Vagina (tissue), 2 donors: ENCODE measurements at places on chromosomes 5 and 9.
A peak's percentile ranks its signal among the peaks of the same experiment; 100 is the strongest.

DNA sequence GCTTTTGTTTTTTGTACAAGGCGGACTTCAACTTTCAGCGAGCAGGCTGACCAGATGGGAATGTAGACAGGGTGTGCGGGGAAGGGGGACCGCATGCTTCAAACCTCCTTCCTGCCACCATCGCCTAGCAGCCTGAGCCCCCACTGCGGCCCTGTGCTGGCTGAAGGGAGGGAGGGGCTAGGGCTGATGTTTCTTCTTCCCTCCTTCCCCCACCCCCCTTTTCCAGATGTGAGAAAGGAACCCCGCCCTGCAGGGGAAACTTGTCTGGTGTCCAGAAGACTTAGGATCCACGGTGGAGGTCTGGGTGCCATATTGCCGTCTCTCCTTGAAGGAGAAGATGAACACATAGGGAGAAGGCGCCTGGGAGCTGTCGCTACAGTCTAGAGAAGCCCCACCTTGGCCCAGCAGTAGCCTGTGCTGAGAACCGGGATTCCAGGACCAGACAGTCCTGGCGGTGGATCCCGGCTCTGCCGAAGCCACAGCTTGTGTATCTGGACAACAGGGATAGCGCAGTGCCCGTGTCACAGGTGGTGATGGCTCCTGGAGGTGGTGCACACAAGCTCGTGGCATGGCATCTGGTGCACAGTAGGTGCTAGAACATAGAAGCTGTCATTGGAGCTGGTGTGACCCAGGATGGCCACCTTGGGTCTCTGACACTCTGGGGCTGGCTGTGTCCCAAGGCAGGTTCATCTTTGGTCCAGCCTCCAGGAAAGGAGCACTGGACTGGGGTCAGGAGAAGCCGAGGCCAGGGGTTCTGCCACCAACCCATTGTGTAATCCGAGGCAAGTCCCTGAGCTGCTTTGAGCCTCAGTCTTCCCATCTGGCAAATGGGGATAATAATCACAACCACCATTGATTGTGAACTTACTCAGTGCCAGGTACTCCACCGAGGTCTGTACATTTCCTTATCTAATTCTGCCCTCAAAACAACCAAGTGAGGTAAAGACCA, 205.6 kb downstream of the C9orf50 start:
- no peak for DNase-seq

DNA sequence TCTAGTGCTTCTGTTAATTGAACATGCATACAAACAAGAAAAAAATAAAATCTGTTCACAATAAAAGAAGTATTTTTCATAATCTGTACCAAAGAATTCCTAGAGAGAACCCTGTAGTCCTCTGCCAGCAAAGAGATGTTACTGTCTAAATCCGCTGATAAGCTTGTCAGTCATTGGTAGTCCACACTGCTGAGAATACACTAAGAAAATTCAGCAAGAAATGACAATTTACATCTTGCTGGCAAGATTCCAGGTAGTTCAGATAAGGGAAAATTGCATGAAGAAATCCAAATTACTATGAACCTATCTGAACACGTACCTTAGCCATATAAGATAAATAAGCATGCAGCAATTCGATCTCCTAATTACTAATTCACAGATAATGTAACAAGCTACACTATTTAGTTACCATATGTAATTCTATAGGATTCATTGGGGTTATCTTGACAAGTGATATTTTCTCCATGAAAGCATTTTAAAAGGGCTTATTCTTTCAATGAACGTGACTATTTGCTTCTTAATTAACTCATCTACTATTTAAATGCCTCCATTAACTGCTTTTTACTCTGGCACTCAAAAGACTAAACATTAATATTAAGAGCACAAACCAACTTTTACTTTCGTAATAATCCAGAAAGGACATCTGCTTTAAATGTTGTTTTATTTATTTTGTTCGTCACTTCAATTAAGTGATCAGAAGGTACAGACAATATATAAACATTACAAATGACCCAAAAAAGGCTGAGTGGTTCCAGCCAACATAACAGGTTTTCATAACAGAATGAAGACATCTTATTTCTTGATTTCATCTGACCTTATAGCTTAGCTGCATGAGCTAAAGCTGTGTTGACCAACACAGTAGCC, 9.7 kb downstream of the MPDZ start:
- no peak for DNase-seq

DNA sequence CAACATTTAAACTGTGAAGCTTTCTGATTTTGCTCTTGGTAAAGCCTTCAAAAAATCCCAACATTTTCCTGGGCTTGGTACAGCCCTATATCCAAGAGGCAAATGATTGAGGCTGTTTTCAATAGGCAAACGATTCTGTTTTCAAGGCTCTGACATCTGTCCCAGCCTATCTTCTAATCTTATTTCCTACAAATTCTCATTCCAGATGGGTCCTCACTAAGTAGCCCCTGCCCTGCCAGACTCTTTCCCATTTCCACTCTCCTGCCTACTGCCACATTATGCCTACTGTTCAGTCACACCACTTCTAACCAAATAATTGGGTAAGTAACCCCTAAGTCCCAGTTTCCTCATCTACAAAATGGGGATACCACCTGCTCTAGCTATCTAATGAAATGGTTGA, 3.5 kb downstream of the GBA2 start:
- no peak for DNase-seq

DNA sequence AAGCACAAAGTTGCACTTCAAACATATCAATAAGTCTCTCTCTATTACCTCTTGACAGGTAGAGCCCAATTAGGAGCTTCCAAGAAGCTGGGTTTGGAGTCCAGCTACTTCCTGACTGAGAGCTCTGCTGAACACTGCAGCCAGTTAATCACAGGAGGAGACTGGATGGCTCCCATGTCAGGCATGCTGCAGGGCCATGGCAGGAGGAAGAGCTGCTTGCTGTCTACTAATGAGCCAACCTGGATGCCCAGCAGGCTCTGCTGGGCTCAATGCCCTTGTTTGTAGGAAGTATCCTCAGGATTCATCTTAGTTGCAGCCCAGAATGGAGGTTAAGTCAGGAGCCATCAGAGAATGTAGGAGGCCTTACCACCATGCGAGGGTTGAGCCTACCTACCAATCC, 91.9 kb downstream of the TMEM215 start:
- no peak for DNase-seq

DNA sequence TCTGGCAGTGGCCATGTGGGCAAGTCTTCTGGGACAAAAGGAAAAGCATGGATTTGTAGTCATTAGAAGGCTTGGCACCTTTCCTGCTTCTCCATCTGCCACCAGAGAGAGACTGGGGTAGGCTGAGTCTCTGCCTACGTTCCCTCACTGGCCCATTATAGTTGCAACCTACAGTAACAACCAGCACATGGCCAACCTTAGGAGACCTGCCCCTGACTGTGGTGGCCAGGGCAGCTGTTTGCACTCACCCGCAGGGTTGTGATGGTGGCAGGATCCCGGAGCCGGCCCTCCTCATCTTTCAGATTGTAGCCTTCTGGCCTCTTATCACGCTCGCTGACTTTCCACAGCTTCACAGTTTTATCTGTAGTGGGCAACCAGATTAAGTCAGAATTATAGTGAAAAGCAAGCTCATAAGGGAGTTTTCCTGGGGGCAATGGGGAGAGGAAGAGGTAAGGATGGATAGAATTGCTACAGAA, 174.9 kb upstream of the GPR151 start:
- no peak for DNase-seq

DNA sequence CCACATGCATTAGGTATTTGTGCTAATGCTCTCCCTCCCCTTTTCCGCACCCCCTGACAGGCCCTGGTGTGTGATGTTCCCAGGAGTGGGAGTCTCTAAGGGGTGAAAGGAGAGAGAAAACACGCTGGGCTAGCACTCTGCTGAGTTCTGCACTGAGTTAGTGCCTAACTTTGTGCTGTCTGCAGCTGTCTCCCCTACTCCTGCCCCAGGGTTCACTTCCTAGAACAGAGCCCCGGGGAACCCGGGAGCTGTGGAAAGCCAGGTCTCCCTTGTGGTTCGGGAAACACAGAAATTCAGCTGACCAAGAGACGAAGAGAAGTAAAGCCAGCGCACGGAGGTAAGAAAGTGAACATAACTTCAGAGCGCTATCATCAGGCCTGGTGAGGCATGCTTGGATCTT, 20.7 kb upstream of the ANKRD18A start:
- no peak for DNase-seq

DNA sequence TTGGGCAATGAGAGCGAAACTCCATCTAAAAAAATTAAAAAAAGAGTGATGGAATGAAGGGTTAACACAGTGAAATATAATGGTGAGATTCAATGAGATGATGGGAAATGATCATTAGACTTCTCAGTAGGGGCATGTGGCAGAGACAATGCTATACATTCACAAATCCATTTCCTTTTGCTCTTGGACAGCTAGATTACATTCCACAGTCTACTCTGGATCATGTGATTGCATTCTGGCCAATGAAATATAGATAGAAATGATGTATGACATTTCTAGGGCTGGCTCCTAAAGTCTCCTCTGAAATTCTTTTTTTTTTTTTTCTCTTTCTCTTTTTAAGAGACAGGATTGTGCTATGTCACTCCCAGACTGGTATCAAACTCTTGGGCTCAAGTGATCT, 3.8 kb upstream of the GALT start:
- DNase-seq, result no peak

- no peak for DNase-seq
These were observed 665.5 kb upstream of the ZNF608 start for GRCh38 chr5:125411744-125412560.

GRCh38 chr5:672329-673160, 20.6 kb downstream of the TPPP start:
- no peak for DNase-seq

DNA sequence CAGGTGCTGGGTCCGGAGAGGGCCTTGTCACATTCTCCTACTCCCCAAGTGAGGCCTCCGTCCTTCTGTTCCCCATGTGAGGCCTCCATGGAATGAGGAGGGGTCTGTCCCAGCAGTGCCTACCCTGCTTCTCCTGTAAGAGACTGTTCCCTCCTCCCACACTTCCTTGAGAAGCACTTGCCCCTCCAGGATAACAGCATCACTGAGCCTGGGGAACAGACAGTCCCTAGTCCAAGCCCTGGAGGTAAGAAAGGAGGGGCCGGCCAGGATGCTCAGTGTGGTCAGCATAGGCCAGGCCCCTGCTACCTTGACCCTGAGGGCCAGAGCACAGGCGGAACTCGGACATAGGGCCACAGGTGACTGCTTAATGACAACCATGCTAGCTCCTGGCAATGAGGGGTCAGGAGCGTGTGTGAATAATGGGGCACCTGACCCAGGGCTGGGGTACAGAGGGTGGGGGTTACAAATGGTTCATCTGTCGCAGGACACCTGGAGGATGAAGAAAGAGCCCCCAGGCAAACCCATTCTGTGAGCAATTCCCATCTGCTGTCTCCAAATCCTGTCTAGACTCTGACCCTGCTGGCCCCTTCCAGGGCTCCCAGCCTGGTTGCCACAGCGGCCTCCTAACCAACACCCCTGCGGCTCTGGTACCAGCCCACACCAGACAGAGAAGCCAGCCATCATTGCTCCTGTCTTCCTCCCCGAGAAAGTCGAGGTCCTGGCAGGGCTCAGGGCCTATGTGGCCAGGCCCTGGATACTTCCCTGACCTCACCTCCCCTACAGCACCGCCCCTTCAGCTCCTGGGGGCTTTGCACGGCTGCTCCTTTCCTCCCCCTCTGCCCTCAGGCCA, 20.3 kb downstream of the RALGDS start:
- peak; percentile 82 for DNase-seq

DNA sequence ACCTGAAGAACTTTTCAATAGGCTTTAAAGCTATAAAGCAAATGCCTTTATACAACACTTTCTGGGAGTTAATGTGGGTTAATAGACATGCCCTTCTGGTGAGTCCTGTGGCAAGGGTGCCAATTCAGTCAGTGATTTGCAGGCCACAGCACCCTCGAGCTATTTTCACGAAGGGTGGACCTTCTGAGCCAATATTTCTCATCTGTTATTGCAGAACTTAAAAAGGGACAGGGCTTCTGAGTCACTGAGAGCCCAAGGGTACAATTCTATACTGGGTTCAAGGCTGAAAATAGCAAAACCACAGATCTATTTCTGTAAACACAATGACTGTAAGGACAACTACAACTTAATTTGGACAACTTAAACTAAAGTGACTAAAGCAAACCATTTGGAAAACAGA, 92.8 kb downstream of the GABRG2 start:
- no peak for DNase-seq

DNA sequence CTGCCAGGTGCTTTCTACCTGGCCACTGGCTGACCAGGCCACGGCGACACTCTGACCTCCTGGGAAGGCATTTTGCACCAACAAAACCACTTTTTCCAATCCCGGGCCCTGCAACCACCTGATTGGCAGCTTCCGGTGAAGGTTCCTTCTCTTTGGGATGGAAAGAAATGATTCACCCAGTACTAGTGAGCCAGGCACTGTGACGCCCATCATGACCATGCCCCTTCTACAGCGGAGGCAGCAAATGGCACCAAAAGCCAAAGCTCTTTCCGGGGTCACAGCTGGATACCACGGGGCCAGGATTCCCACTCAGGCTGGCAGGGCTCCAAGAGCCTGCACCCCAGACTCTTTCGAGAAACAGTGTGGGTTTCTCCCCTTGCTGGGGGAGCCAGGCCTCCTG, 4.7 kb downstream of the NOTCH1 start:
- no peak for DNase-seq

GRCh38 chr9:103804077-103804735, 289.9 kb upstream of the SMC2 start:
- no peak for DNase-seq

DNA sequence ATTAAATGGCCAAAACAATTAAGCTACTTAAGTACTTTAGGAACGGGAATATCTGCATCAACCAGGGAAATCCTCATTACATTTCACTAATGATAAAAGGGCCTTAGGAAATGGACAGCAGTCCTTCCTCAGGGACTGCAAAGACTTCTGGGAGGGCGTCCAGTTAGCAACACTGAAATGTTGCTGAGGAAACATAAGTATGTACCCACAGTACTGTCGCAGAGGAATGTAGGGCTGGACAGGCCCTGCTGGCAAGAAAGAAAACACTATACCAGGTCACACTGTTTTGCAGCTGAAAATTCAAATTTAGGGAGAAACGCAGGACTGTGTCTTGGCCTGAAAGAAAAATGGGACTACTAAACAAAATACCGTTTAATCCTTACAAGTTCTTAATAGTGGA, 1.3 kb downstream of the C5orf15 start:
- no peak for DNase-seq

DNA sequence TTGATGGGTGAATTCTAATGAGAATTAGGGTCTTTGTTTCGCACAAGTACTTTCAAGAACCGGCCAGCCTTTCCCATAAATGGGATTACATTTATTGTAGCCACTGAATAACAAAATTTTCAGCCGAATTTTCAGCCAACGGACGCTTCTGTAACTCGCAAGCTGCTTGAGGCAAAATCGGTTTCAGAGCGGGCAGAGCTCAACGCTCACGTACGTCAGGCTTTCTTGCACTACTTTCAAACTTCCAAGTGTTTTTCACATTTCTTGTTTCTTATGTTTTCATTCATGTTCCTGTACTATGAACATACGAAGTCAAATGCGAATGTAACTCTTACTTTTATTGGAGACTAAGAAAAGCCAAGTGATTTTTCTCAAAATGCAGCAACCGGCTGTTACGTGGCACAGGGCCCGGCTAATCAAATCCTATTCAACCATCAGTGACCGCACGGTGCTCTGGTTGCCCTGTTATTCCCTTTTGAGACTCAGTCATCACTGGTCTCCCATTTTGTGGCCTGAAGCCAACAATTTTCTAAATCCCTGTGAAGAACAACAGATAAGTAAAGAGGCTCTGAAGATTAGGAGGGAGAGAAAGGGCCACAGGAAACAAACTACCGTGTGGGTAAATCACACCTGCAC, 68.5 kb downstream of the SLC28A3 start:
- no peak for DNase-seq
